ENCODE measurements at places on chromosomes 1 and 21.

DNA sequence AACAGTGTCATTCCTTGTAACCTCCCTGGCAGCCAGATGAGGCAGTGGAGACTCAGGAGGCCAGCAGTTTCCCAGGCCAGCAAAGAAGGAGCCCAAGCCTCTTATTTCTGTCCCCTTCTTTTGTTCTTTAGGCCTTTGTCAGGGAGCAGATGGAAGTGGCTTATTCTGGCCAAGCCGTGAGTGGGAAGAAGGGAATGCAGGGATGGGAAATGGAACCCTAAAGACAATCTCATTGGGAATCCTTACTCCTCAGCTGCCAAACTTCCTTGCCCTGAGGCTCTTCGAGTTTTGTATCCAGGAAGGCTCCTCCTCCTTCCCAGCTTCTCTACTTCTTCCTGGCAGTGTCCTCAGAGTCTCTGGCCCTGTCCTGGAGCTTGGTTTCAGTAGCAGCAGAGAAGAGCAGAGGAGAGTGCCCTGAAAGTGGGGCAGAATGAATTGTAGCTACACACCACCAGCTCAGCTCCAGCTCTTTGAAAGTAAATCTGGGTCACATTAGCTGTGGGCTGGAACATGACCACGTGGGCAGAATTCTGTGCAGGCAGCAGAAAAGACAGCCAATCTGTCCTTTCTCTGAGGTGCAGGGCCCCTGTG lies 63.9 kb downstream of the NDUFS5 start:
- no peak for DNase-seq

DNA sequence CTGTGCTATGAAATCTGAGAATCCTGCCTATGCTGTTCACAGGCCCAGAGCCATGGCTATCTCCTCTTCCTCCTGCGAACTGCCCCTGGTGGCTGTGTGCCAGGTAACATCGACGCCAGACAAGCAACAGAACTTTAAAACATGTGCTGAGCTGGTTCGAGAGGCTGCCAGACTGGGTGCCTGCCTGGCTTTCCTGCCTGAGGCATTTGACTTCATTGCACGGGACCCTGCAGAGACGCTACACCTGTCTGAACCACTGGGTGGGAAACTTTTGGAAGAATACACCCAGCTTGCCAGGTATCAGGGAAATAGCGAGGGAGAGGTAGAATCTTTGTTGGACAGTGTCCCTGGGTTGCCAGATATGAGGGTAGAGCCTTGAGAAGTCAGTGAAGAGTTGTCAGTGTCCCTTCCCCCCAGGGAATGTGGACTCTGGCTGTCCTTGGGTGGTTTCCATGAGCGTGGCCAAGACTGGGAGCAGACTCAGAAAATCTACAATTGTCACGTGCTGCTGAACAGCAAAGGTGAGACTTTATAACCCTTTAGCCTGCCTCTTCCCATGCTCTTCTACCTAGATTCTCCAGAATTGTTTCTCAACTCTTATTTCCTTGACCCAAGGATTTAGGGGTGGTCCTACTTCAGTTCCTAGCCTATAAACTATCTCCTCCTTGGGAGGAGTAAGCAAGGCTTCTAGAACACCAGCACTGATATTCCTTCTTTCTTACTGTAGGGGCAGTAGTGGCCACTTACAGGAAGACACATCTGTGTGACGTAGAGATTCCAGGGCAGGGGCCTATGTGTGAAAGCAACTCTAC lies 1.4 kb downstream of the NIT1 start:
- no peak for DNase-seq

DNA sequence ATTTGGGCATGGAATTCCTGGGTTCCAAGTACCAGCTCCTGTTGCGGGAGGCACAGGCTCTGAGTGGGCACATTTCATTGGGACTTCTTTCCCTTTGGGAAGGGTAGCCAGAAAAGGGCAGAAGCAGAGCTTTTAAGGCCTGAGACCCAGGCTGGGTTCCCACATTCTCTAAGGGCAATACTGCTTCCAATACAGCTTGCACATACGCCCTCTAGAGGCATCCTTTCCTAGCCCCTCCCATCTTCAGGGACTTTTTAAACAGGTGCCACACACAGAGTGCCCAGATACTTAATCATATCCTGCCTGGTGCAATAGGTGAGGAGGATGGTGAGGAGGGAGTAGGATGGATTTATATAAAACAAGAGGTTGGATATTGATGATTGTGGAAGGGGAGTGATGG lies 5.7 kb downstream of the GPR88 start:
- no peak for DNase-seq

DNA sequence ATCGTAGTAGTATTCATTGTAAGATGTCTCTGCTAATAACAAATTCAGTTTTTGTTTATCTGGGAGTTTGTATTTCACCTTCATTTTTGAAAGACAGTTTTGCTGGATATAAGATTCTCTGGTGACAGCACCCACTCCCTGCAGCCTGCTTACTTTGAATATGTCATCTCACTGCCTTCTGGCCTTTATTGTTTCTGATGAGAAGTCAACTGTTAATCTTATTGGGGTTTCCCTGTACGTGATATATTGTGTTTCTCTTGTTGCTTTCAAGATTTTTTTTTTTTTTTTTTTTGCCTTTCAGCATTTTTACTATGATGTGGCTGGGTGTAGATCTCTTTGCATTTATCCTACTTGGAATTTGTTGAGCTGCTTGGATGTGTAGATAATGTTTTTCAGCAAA lies 29.3 kb downstream of the MTF2 start:
- DNase-seq, result no peak

DNA sequence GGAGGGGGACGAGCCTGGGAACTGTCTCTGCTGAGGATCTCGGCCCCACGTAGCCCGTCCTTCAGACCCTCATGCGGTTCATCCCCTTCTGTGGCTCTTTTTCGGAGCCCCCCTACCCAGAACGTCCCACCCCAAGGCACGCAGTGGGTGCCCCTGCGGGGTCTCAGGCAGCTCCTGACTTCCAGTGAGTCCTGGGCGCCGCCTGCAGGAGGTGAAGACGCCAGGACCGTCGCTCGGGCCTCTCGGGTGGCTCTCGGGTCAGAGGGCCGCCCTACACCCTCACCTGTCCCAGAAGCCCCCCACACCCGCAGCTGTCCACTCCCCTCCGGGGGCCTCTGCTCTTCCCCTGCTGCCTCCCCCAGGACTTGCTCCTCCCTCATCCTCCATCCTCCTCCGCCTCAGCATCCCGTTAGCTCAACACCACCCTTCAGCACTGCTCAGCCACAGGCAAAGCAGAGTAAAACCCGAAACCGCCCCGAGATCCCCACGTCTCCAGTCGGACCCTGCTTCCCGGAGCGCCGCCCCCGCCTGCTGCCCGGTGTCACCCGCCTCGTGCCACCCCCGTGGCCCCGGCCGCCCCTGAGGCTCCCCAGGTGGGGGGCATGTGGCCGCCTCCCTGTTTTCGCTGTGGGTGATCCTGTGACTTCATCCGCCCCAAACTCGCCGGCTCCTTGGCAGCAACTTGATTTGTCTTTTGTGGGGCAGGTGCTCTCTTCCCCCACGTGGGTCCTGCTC lies 13.3 kb upstream of the POFUT2 start:
- DNase-seq, result no peak

DNA sequence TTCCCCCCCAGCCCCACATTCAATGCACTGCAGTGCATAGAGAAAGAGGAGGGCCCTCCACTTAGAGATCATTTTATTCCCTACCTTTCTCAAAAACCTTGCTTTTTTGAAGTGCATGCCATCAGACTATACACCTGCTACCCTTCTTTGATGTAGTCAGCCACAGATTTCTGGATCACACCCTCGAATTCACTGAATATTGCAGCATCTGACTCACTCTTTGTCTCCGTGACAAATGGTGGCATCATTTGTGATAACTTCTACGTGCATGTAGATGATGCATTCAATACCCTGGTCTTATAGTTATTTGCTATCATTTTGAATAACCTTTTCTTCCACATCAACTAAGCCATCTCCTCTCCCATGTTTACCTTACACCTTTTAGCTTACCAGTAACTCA lies 310.3 kb upstream of the SGIP1 start:
- DNase-seq, result no peak

- DNase-seq, result no peak
Measured at GRCh38 chr1:20660363-20660762, 806 bp downstream of the DDOST start.

DNA sequence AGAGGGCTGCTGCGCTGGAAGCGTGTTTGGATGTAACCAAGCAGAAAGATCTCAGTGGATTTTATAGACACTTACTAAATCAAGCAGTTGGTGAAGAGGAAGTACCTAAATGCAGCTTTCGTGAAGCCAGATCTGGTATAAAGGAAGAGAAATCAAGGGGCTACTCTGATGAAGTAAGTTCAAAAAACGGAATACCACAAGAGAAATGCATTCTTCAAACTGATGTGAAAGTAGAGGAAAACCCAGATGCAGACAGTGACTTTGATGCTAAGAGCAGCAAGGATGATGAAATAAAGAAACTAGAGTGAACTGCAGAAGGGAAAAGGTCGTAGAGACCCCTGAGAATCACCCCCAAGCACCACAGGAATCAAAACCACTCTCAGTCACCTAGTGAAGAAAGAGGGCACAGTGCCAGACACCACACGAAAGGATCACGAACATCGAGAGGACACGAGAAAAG lies 40.8 kb upstream of the NEXN start:
- no peak for DNase-seq

- DNase-seq, result no peak
Measured at GRCh38 chr1:180231506-180231921, 1.4 kb downstream of the LHX4 start.

GRCh38 chr1:159005676-159006075 lies 4.0 kb upstream of the IFI16 start:
- no peak for DNase-seq

DNA sequence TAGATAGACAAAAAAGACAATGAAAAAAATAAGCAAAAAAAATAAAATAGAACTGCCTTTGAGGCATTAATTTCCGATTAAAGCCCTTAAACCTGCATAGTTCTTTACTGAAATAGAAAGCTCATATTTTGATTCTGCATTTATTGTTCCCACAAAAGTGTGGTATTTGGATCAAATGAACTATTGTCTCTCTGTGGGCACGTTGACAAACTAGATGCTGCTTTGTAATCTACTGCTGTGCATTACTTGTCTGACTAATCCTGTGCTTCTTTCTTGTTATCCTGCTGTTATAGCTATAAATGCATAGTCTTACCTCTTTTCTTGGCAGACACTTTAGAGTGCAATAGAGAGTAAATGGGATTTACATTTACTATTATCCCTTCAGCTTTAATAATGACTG lies 31.4 kb upstream of the SLC35D1 start:
- no peak for DNase-seq

DNA sequence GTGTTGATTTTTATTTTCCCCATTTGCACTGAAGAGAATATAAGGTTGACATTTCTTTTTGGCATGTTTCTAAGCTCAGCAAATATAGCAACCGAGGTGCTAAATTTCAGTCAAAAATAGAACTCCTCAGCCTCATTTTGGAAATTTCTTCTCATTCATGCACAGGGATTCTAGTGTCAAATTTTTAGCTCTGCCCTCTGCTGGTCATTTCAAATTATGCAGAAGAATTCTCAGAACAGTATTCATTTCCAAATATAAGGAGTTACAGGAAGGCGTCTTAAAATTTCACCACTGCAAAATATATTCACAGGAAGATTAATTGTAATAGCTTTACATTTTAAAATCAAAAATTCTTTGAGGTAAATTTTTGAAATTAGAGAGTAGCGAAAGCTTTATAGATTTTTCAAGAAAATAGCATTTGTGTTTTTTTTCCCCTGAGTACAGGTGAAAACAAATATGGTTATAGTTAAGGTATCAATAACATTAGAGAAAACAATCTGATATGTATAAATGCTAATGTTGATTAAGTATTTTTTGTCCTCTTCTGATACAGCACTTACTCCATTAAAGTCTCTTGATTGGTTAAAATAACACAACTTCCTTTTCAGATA lies 57.9 kb downstream of the FMN2 start:
- no peak for DNase-seq

- no peak for DNase-seq
Measured at GRCh38 chr1:179757933-179758332, 14.8 kb downstream of the FAM163A start.

DNA sequence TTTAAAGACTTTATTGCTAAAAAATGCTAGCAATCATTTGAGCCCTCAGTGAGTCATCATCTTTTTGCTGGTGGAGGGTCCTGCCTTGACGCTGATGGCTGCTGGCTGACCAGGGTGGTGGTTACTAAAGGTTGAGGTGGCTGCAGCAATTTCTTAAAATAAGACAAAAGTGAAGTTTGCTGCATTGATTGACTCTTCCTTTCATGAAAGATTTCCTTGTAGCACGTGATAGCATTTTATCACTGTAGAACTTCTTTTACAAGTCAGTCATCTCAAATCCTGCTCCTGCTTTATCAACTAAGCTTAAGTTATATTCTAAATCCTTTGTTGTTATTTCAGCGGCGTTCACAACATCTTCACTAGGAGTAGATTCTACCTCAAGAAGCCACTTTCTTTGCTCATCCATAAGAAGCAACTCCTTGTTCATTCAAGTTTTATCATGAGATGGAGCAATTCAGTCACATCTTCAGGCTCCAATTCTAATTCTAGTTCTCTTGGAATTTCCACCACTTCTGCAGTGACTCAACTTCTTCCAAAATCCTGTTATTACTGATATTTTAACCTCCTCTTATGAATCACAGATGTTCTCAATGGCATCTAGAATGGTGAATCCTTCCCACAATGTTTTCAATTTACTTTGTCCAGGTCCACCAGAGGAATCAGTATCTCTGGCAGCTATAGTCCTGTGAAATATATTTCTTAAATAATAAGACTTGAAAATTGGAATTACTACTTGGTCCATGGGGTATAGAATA lies 17.6 kb upstream of the RGS1 start:
- no peak for DNase-seq

DNA sequence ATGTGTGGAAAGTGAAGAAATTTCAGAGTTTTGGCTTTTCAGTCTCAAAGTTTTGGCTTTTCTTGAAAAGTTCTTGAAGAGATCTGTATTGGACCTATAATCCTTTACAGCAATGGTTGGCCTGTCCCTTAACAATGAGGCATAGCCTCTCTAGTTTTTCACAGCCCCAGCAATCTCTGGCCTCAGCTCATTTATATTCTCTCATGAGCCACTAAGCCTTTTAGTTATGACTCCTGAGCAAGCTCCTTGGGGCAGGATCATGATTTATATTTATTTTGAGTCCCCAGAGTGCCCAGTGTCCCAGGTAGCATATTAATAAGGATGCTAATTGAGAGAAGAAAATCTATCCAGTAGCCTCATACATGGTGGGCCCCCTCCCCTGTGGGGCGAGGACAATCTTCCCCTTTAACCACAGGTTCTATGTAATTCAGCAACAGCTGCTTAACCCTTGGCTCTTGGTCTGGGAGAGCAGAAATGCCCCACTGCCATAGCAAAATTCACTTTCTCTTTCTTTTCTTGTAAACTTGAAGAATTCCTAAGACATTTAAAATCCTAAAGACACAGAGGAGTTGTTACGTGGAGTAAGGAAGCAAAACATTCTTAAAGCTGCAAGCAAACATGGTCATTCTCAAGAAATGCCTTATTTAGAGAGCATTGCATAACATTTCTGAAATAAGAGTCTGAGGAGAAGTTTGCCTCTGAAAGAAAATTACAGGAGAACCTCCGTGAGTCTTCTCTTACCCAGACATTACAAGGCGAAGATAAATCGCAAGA lies 6.3 kb downstream of the NGF start:
- no peak for DNase-seq

DNA sequence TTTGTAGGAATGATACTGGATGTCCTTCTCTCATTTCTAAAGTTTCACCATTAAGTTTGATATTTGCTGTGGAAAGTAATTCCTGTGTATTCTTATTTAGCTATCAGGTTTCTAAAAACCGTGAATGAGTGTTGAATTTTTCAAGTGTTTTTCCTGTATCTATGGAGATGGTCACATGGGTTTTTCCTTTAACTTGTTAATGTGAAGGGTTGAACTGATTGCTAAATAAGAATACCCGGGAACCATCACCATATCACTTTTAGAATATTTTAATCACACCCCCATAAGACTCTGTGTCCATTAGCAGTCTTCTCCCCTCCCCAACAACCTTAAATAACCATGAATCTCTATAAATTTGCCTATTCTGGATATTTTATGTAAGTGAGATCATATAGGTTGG lies 16.5 kb upstream of the ASAP3 start:
- no peak for DNase-seq
